ENCODE measurements at places on chromosomes 5 and 9.

- no peak for DNase-seq
Observed at GRCh38 chr5:106489004-106489403, 1181.7 kb downstream of the EFNA5 start.

DNA sequence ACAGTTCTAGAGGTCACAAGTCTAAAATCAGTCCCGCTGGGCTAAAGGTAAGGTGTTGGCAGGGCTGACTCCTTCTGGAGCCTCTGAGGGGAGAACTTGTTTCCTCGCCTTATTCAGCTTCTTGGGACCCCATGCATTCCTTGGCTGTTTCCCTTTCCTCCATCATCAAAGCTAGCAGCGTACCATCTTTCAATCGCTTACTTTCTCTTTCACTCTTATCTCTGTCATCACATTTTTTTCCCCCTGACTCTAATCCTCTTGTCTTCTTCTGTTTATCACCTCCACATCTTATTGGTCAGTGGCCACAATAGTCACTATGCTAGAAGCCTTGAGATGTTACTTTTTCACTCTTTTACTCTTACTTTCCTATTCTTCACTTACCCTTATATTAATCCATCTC is 72.5 kb upstream of the SPEF2 start:
- DNase-seq, result no peak

DNA sequence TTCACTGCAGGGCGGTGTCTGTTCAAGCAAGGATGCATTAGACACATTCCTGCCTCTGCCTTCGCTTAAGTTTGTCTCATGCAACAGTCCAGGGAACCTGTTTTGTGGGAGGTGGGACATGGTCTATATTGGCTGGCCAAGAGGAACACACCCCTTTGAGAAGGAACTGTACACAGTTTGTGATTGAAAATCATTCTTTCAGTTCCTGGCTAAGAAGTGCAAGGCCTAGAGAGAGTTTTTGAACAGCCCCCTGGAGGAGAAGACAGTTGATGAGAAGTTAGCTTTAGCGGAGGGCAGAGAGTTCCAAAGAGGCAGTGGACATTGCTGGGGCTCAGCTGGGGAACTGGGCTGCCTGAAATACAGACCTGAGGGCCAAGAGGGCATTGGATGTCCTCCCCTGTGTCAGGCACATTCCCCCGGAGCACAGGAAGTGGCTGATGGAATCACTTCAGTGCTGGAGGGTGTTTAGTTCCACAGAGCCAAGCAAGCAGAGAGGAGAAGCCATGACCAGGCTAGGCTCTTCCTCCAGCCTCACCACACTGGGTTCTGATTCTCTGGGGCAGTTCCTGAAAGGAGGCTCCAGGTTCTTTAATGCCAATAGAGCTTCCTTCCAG is 66.6 kb downstream of the RGS3 start:
- DNase-seq, result no peak

DNA sequence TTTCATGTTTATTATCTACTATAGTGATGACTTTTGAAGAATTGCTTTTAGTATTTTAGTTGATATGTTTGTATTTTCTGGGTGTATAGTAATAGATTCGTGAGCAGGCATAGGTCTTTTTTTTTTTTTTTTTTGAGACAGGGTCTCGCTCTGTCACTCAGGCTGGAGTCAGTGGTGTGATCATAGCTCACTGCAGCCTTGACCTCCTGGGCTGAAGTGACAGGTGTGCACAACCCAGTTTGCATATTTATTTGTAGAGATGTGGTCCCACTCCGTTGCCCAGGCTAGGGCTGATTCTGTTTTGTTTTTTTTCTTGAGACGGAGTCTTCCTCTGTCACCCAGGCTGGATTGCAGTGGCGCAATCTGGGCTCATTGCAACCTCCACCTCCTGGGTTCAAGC is 11.9 kb downstream of the ERBIN start:
- no peak for DNase-seq

GRCh38 chr9:129464972-129465833 is 155.7 kb downstream of the C9orf50 start:
- DNase-seq, result no peak

- DNase-seq, result no peak
Observed at GRCh38 chr9:5479994-5480694, 29.8 kb downstream of the CD274 start.

GRCh38 chr5:126009566-126009965 is 413.6 kb upstream of the GRAMD2B start:
- DNase-seq, result no peak

GRCh38 chr9:35867538-35867937 is 2.7 kb downstream of the OR13J1 start:
- no peak for DNase-seq

DNA sequence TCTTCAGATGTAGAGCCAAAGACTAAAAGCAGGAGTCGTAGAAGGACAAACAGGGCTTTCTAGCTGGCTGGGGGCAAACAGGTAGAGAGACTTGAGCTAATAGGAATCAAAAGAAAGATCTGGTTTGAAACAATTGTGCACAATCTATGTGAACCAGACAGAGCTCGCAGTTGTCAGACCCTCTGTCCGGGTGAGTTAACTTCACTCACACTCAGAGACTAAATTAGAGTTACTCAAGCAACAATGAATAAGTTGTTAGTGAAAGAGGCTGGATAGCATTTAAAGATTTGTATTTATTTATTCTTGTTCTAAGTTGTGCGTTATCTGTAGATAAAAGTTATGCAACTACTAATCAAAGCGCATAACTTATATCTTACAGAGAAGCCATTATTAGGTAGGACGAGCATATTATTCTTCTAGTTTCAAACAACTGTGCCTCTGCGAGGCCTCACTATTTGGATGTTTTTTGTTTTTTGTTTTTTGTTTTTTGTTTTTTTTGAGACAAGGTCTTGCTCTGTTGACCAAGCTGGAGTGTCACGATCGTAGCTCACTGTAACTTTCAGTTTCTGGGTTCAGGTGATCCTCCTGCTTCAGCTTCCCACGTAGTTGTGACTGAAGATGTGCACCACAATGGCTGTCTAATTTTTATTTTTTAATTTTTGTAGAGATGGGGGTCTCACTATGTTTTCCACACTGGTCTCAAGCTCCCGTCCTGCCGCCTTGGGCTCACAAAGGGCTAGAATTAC is 13.2 kb upstream of the LNPEP start:
- no peak for DNase-seq

DNA sequence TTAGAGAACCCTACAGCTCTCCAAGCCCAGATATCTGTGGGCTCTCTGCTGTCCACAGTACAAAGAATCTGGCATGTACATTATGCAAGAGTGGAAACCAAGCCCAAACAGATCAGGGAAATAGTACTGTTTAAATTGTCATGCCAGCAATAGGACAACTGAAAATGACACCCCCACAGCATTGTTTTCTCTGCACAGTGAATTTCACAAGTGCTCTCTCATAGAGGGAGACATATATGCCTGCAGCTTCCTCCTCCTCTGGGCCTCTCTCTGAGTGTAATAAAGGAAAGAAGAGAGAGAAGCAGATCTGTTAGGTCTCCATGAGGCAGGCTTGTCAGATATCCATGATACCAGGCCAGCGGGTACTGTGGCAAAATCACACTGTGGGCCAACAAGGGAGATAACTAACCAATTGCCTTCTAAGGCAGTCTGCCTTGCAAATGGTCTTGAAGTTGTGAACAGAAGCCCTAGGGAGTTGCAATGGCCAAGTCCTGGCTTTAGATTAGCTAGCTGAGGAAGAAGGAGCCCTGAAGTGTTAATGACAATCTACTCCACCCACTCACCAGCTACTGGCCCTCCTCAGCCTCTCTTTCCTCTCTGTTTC is 54.4 kb upstream of the JMY start:
- no peak for DNase-seq
